CD8-positive, alpha-beta memory T cell (primary cell): ENCODE measurements at places on chromosomes 4 and X.

DNA sequence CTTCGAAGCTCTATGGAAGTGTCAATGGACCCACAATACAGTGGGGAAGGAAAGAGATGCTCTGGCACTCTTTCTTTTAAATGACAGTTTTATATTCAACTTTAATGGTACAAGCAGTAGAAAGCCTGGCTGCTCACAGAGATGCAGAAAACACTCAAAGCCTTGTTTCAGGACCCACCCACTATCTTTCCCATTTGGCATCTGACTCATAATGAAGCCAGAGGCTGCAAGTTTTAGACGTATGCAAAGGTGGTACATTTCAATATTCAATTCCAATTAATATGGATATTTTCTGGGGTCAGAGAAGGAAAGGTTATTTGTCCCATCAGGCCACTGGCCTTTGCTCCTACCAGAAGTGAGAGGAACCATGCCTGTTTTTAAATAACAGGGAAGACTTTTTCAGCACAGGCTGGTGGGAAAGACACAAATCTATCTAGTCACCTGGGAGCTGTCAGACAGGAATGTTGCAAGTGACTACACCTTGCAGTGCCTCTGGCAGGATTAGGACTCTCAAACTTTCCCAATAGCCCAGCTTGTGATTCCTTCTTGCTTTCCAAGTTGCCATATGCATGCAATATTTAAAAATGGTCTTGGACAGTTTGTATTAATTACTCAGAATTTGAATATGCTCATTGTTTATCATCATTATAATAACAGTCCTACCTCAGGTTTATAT lies 70.0 kb upstream of the RAB40AL start:
- no peak for DNase-seq

DNA sequence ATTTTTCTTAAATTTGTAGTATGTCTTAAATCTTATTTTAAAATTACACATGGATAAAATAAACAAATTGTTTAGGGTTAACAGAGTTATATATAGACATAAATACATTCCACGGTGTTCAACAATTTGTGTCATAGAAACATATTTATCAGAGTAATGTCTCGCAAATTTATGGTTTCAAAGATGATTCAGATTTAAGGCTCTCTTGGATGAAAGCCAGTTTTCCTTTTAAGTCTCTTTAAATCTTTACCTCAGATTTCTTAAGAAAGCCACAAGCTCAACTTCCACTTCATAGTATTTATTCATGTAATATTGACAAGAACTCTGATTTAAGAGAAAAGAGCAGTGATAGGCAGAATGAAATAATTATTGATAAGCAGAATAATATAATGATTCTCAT lies 1254.8 kb upstream of the ADGRL3 start:
- no peak for DNase-seq

- no peak for DNase-seq
These were observed at the start of gene CFAP47 for GRCh38 chrX:35919536-35920309. CFAP47 (plus strand) TSS chrX:35919734; CDS start chrX:35919800, 66 bp downstream.

GRCh38 chr4:146522869-146523205 lies 1.1 kb upstream of the SLC10A7 start:
- no peak for DNase-seq

DNA sequence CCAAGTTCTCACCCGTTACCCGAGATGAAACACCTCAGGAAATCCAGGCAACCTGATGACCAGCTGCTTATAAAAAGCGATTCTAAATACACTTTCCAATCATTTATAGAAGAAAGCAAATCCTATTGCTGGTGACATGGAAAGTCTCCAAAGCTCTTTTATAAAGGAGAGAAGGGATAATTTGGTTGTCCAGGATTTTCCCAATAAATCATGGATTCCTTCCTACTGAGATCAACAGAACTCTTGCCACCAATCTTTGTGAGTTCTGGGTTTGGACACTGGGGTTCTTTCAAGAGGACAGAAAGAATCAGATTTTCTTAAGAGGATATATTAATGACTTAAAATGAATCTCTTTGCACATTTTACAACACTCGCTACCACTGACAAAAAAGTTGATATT lies 24.7 kb upstream of the SOD3 start:
- no peak for DNase-seq

GRCh38 chr4:76339364-76339763 lies 32.8 kb downstream of the STBD1 start:
- no peak for DNase-seq

GRCh38 chr4:42404001-42404400 lies 6.7 kb downstream of the SHISA3 start:
- no peak for DNase-seq

DNA sequence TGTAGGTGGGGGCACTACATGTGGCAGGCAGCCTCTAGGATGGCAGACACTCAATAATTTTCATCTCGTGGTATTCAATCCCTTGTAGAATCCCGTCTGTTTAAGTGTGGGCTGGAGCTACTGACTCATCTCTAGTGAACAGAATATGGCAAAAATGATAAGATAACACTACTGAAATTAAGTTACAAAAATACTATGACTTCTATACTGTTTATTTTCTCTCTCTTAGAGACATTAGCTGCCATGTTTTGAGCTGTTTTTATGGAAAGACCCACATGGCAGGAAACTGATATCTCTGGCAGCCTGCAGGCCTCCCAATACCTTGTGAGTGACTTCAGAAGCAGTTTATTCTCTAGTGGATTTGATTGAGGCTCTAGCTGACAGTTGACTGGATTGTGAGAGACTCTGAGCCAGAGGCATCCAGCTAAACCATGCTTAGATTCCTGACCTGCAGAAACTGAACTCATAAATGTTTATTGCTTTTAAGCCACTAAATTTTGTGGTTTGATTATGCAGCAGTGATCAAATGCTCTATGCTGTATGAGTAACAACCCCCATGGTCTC lies 298.8 kb upstream of the CTSO start:
- no peak for DNase-seq

- DNase-seq = no peak
These were observed 348.7 kb upstream of the HAND2 start for GRCh38 chr4:173878701-173879100.

DNA sequence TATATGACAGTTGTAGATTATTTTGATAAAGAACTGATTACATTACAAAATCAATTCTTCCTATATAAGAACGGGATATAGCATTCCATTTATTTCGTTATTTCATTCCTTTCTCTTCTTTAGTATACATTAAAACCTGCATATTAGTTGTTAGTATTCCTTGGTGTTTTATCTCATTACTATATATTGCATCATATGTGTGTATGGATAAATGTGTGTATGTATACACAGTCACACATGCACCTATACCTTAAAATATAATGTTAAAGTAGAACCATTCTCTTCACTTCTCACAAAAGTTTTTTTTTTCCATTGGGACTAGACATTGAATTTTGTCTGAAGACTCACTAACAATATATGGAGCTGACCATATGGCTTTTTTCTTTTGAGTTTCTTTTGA lies 5.3 kb upstream of the PALLD start:
- DNase-seq = no peak

- DNase-seq = no peak
These were observed 247.1 kb downstream of the BCOR start for GRCh38 chrX:39850630-39851152.

DNA sequence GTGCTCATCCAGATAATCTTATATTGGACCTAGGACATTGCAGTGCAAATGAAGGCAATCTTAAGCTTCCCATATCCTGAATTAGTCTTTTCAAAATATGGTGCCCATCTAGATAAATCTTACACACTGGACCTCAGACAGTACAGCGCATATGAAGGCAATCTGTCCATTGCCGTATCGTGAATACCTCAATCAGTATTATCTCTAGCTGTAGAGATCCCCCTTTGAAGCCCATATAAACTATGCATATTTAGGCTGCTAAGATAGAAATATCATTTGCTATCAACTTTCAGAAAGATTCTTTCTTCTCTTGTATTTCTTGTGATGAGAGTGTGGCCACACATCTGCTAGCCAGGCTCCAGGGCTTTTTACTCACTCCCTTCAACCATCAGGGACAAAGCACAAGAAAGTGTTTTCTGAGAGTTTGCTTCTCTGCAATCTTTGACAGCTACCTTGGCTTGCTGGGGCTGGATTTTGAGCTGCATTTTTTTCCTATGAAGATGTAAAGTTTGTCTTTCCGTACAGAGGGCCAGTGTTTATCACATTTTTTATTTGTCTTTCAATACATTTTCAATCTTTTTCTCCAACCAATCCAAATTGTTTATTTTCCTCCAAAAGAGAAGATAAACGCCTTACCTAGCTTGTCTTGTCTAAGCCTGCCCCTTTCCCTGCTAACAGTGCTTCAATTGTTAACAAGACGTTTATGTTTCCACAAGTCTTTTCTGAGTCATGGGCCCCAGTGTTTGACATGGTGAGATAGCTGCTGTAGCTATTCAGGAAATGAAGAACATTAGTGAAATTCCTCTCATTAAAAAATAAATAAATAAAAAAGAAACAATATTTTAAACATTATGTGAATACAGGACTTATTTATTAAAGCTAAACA lies 57.6 kb upstream of the FAT1 start:
- DNase-seq = no peak

GRCh38 chr4:53782458-53782845 lies 191.2 kb upstream of the LNX1 start:
- no peak for DNase-seq

DNA sequence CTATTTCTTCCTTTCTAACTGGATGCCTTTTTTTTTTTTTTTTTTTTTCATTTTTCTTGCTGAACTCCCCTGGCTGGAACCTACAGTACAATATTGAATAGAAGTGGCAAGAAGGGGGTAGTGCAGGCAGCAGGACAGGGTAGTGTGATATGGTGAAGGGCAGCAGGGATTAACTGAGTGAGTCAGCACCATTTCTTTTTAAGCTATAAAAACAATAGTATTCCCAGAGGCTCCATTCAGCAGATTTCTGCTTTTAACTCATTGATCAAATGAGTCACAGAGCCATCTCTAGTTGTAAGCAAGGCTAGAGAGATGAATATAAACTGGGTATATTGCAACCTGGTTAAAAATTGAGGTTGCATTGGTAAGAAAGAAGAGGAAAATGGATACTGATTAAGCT lies 53.6 kb upstream of the SETD7 start:
- no peak for DNase-seq

DNA sequence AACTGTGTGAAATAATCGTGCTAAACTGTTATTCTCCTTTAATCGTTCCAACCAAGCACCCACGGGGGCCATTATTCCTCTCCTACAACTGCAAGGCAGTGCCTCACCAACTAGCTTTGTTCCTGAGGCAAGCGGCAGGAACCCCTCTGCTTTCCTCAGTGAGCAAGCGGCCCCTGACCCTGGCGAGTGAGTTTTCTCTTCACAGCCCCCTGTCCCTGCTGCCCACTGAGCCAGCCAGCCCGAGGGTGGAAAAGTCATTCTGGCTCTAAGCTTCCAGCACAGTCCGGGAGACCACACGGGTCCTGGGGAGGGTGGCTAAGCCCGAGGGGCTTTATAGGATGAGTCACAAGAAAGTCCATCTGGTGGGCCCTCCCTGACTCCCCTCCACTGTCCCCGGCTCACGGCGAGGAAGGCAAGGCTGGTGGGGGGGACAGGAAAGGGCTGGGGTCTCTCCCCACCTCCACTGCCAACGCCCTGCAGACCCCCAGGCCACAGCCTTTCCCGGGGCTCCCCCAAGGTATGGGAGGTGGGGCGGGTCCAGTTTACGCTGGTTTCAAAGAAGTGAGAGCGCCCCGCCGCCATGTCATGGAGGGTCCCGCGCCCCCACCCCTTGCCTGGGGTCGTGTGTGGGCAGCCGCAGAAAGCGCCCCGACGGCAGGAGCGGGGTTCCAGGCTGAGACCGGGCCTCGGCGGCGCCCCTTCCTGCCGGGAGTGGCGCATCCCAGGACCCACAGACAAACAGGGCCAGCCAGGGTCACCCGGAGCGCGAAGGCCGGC lies 45.0 kb downstream of the CPLX1 start:
- DNase-seq = no peak

- DNase-seq = no peak
These were observed 167.1 kb upstream of the AADAT start for GRCh38 chr4:170256807-170257206.

GRCh38 chrX:10102046-10102704 lies 54.6 kb upstream of the CLCN4 start:
- no peak for DNase-seq

DNA sequence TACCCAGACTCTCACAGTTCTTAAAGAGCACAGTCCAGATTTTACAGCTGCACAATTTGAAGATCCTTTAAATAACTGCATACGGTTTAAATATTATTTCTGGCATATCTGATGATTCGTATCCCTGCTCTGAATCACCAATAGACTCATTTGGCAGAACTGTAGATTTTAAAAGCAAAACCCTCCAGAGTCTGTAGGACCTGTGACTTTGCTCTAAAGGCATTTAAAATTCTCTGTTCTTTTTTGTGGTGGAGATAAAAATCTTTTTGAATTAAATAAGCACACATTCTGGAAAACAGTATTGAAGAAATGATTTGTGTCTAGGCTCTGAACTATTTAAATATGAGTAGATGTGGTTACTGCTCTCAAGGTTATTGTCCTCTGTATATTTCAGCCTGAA lies 246.2 kb upstream of the PITX2 start:
- DNase-seq = no peak

- no peak for DNase-seq
These were observed 128.6 kb downstream of the CHIC2 start for GRCh38 chr4:53935780-53936179.

- no peak for DNase-seq
These were observed 9.0 kb upstream of the IGFBP7 start for GRCh38 chr4:57119054-57119651.
